IMR-90 (cell line): ENCODE measurements at places on chromosomes 11 and 22. TPM values are rescaled to one million over a fixed set of nuclear protein-coding genes. Genes with fewer than 3 reads are reported as not detected.

DNA sequence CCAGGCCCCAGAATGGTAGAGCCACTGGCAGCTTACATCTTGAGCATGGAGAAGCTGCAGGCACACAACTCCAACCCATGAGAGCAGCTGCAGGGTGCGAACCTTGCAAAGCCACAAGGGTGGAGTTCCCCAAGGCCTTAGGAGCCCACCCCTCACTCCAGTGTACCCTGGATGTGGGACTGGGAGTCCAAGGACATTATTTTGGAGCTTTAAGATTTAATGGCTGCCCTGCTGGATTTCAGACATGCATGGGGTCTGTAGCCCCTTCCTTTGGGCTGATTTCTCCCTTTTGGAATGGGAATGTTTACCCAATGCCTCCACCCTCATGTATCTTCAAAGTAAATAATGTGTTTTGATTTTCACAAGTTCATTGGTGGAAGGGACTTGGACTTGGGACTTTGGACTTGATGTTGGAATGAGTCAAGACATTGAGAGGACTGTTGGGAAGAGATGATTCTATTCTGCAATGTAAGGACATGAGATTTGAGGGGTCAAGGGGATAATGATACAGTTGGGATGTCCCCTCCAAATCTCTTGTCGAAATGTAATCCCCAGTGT is 1.1 kb upstream of the KRTAP5-7 start:
- no peaks in the 10 kb centered on the region for H3K36me3 ChIP-seq
- 0 out of 2 replicates have a peak, but pooled peaks cover 1% of the 10 kb centered on the region for H3K27me3 ChIP-seq
- no peaks in the 10 kb centered on the region for H3K4me1 ChIP-seq
- H3K27ac ChIP-seq: no peak overlapping the region

DNA sequence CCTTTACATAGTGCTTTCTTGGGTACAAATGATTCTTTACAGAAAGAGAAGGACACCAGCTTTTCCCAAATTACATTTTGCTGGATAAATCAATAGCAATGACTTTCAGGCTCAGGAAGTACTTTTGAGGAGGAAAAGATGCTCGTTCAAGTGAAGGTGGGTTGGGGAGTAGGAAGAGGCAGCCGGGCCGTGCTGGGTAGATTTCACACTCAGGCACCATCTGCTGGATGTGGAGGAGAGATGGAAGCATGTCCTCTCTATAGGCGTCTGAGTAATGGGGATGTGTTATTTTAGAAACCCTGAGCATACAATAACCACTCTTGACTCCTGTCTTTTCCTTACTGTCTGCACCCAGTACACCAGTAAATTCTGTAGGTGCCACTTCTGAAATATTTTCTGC is 152.3 kb upstream of the LARGE1 start:
- H3K4me3 ChIP-seq: no peak overlapping the region
- no peak overlapping the region for H3K27ac ChIP-seq
- no peaks in the 10 kb centered on the region for H3K4me1 ChIP-seq
- no peaks in the 10 kb centered on the region for H3K36me3 ChIP-seq
- H3K27me3 ChIP-seq: no peaks in the 10 kb centered on the region

DNA sequence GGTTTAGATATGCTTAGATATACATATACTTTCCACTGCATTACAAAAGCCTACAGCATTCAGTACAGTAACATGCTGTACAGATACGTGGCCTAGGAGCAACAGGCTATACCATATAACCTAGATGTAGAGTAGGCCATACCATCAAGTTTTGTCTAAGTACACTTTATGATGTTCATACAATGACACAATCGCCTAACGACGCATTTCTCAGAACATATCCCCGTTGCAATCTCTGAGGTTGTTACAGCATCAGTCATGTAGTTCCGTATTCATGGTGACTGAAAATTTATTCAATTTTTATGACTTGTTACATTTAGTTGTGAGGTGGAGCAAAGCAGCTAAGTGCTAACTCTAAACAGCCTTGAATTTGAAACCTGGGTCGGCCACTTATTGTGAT is 6.7 kb downstream of the ZBTB44 start:
- H3K4me3 ChIP-seq: no peak overlapping the region
- H3K4me1 ChIP-seq: no peaks in the 10 kb centered on the region
- H3K27ac ChIP-seq: no peak overlapping the region

DNA sequence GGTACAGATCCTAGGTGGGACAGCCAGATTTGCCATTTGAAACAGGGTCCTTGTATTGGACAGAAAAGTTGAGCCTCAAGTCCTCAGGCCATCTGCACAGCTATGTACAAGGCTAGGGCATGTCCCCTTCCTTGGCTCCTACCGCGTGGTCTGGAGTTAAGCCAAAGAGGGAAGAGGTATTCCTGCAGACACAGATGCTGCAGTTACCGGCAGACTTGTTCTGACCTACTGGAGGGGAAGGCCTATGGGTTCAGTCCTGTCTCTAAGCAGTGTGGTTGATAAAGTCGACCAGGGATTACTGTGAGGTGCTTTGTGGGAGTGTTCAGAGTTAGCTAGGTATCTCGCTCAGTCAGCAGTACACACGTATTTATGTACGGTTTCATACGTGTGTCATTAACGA is 180.6 kb downstream of the ADAMTS15 start:
- H3K27me3 ChIP-seq: no peaks in the 10 kb centered on the region
- no peak for DNase-seq
- no peak overlapping the region for H3K4me3 ChIP-seq
- no peak overlapping the region for H3K27ac ChIP-seq
- H3K36me3 ChIP-seq: no peaks in the 10 kb centered on the region
- peaks cover 16% of the 10 kb centered on the region for H3K4me1 ChIP-seq

DNA sequence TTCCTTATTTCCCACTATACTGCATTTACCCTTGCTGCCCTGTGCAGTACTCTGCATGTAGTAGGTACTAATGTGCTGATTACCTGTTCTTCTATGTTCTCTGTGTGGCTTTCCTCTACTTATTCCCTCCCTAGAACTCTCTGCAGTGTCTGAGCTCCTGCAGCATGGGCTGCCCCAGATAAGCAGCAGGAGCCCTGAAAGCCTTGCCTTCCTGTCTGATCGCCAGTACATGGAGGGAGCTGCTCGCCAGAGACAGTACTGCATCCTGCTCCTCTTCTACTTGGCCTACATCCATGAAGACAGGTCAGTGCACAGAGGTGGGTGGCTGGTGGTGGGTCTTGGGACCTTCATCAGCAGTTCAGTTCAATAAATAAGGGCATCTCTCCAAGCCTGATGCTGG is 42.2 kb upstream of the CCDC134 start:
- H3K36me3 ChIP-seq: no peaks in the 10 kb centered on the region
- H3K27me3 ChIP-seq: peaks cover 14% of the 10 kb centered on the region
- no peaks in the 10 kb centered on the region for H3K4me1 ChIP-seq
- no peak for DNase-seq
- H3K4me3 ChIP-seq: no peak overlapping the region

DNA sequence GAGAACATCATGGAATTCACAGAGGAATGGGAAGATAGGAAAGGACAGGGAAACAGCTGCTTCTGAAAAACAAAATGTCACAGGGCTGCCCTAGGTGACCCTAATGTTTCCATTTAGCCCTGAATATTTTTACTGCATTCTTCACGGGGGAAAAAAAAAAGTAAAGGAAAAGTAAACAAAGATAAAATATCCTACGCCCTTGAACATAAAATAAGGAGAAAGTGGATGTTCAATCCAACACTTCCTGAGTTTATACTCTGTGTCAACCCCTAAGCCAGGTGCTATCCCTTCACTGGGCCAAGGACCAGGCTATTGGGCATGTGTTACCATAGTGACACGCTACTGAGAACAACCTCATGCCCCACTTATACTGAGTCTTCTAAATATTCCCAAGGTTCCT is 84.7 kb downstream of the FAM76B start:
- peaks cover 9% of the 10 kb centered on the region for H3K27me3 ChIP-seq
- H3K4me1 ChIP-seq: peaks cover 7% of the 10 kb centered on the region
- H3K27ac ChIP-seq: no peak overlapping the region
- H3K36me3 ChIP-seq: no peaks in the 10 kb centered on the region

- DNase-seq: peak; percentile 66
- no peaks in the 10 kb centered on the region for H3K27me3 ChIP-seq
- H3K4me3 ChIP-seq: no peak overlapping the region
- H3K27ac ChIP-seq: no peak overlapping the region
- H3K4me1 ChIP-seq: peaks cover under 1% of the 10 kb centered on the region; the same call in 1 of the 2 replicates
Measured at GRCh38 chr11:8092587-8093424, 11.8 kb downstream of the TUB start.

- peak overlapping the region; percentile 58 for H3K4me3 ChIP-seq
- H3K36me3 ChIP-seq: no peaks in the 10 kb centered on the region
- peak overlapping the region; percentile 87 for H3K27ac ChIP-seq
- no peaks in the 10 kb centered on the region for H3K27me3 ChIP-seq
- H3K4me1 ChIP-seq: peaks cover 6% of the 10 kb centered on the region
Measured at GRCh38 chr22:43812890-43813289, 785 bp upstream of the EFCAB6 start.

- no peak for DNase-seq
- no peak overlapping the region for H3K27ac ChIP-seq
- no peaks in the 10 kb centered on the region for H3K36me3 ChIP-seq
- peaks cover 48% of the 10 kb centered on the region for H3K27me3 ChIP-seq
- H3K4me1 ChIP-seq: no peaks in the 10 kb centered on the region
Measured at GRCh38 chr22:22161924-22162851, 82.4 kb upstream of the VPREB1 start.

DNA sequence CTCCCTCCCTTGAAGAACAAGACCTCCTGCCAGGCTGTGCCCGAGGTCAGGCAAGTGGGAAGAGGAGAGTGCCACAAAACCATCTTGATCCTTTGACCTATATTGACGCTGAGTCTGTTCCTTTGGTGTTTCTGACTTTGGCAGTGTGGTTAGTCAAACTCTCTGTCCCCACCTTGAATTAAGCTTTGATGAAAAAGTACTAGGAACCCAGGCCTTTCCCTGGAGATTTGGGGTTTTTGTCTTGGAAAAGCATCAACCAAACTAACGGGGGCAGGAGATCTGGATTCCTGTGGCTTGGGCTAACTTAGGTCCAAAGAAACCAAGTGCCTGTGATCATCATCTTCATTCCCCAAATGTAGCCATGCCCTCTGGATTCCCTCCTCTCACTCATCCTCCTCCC is 40.4 kb downstream of the ARFGAP2 start:
- no peak overlapping the region for H3K27ac ChIP-seq
- peaks cover 4% of the 10 kb centered on the region for H3K36me3 ChIP-seq
- no peaks in the 10 kb centered on the region for H3K27me3 ChIP-seq
- DNase-seq: no peak

GRCh38 chr11:75001686-75002085 is 13.0 kb downstream of the NEU3 start:
- no peak for DNase-seq
- no peak overlapping the region for H3K4me3 ChIP-seq
- H3K4me1 ChIP-seq: no peaks in the 10 kb centered on the region
- H3K27me3 ChIP-seq: no peaks in the 10 kb centered on the region
- no peak overlapping the region for H3K27ac ChIP-seq

- no peaks in the 10 kb centered on the region for H3K27me3 ChIP-seq
- no peaks in the 10 kb centered on the region for H3K36me3 ChIP-seq
- peaks cover 45% of the 10 kb centered on the region for H3K4me1 ChIP-seq
Measured at GRCh38 chr11:65309006-65309405, 5.7 kb upstream of the CDC42EP2 start.

- no peak overlapping the region for H3K27ac ChIP-seq
- peaks cover 3% of the 10 kb centered on the region; the same call in 1 of the 2 replicates for H3K36me3 ChIP-seq
- H3K27me3 ChIP-seq: no peaks in the 10 kb centered on the region
- peaks cover 8% of the 10 kb centered on the region for H3K4me1 ChIP-seq
- no peak overlapping the region for H3K4me3 ChIP-seq
Measured at GRCh38 chr11:110147962-110148709, 54.9 kb downstream of the ZC3H12C start.

DNA sequence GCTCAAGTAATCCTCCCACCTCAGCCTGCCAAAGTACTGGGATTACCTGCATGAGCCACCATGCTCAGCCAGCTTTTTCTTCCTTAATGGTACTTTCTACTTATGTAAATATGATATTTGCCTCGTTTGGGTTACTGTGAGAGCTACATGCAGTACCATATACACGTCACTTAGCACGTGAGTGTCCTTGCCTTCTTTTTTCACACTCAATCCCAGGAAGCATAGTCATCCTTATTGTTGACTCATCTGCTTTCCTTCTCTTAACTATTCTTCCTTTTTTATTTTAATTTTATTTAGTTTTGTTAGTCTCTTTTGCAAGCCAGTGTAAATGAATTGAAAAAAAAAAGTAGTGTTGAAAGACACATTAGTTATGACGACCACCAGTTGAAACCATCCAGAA is 205.9 kb downstream of the HIPK3 start:
- H3K4me3 ChIP-seq: no peak overlapping the region
- peak; percentile 69 for DNase-seq
- no peaks in the 10 kb centered on the region; the same call in 1 of the 2 replicates for H3K27me3 ChIP-seq

- H3K4me3 ChIP-seq: no peak overlapping the region
- H3K4me1 ChIP-seq: peaks cover 12% of the 10 kb centered on the region
- no peak overlapping the region for H3K27ac ChIP-seq
- H3K36me3 ChIP-seq: no peaks in the 10 kb centered on the region
Measured at GRCh38 chr11:35354644-35355043, 64.7 kb downstream of the SLC1A2 start.

- H3K36me3 ChIP-seq: peaks cover 82% of the 10 kb centered on the region
- H3K4me3 ChIP-seq: no peak overlapping the region
- no peaks in the 10 kb centered on the region for H3K4me1 ChIP-seq
- H3K27ac ChIP-seq: no peak overlapping the region
Measured at GRCh38 chr22:30931541-30932300, 36.9 kb downstream of the MORC2 start.

DNA sequence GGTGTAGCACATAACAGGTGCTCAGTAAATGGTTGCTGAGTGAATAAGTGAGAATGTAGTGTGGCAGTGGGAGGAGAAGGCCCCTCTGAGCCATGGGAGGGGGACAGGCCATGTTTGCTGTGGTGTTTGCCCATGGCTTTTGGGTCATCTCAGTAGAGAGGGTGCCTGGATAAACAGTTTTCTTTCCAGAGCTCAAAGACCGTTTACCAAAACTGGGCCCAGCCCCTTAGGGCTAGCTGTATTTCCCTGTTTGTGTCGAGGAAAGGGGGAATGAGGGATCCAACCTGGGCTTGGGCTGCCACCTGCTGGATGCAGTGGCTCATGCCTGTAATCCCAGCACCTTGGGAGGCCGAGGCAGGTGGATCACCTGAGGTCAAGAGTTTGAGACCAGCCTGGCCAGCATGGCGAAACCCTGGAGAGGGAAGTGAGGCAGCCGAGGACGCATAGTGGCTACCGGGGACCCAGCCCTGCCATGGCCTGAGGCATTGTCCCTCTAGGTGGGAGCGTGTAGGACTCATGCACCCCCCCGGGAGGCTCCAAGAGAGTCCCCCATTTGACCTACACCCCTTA is 8.7 kb upstream of the LTO1 start:
- H3K4me3 ChIP-seq: no peak overlapping the region
- H3K36me3 ChIP-seq: no peaks in the 10 kb centered on the region
- peaks cover 3% of the 10 kb centered on the region; the same call in 1 of the 2 replicates for H3K27me3 ChIP-seq
- no peaks in the 10 kb centered on the region for H3K4me1 ChIP-seq
- no peak overlapping the region for H3K27ac ChIP-seq

PHLDB1 gene
- total RNA-seq: 40.0 and 41.7 TPM in 2 replicates

MRGPRF gene
- total RNA-seq: 5.8 and 6.3 TPM in 2 replicates

MUC15 gene
- not detected in 2 replicates for total RNA-seq

PRR14L gene
- total RNA-seq: 19.7 and 20.6 TPM in 2 replicates
